ENCODE measurements at places on chromosomes 11 and 22.
A peak's percentile ranks its signal among the peaks of the same experiment; 100 is the strongest.

GRCh38 chr11:65640483-65641296 lies 2.8 kb downstream of the SIPA1 start:
- DNase-seq: no peak

DNA sequence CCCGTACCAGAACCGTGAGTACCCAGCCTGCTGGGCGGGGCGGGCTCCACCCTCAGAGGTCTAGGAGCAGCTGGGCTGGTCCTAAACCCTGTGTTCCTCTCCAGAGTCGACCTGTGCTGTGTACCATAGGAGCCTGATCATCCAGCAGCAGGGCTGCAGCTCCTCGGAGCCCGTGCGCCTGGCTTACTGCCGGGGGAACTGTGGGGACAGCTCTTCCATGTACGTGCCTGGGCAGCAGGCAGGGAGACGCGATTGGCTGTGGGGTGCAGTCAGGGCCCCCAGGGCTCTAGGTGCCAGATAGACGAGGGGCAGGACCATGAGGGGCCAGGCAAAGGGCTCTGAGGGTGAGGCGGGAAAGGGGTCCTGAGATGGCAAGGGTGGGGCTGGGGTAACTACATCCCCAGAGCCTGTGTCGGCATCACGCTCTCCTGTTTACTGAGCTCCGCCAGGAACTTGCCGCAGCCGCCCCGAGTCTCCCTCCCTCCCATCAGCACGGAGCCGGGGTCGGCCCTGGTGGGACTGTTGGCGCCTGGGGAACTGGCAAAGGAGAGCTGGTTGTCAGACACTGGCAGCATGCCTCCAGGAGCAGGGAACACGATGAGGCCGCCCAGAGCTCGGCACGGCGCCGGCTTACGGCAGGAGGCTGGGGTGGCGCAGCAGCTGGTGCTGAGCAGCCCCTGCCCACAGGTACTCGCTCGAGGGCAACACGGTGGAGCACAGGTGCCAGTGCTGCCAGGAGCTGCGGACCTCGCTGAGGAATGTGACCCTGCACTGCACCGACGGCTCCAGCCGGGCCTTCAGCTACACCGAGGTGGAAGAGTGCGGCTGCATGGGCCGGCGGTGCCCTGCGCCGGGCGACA lies 22.9 kb upstream of the MUC5B start:
- DNase-seq: no peak

DNA sequence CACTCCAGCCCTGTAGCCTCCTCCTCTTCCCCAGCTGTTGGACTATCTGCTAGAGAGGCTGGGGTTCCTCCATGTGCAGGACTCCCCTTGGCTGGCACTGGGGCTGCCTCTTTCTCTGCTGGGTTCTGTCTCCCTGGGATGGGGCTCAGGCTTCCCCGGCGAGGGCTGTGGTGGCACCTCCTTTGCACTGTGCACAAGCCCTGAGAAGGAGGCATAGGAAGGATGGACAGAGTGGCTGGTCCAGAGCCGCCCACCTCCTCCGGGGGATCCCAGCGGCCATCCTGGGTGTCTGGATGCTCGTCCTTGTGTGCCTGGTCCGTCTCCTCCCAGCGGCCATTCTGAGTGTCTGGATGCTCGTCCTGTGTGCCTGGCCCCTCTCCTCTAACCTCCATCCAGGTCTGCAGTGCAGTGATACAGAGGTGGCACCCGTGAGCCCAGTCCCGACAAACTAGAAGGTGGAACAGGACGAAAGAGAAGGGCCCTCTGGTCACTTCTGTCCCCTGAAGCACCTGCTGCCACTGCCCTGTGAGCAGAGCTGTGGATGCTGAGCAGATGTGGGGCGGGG lies 633.7 kb downstream of the BRD1 start:
- no peak for DNase-seq

DNA sequence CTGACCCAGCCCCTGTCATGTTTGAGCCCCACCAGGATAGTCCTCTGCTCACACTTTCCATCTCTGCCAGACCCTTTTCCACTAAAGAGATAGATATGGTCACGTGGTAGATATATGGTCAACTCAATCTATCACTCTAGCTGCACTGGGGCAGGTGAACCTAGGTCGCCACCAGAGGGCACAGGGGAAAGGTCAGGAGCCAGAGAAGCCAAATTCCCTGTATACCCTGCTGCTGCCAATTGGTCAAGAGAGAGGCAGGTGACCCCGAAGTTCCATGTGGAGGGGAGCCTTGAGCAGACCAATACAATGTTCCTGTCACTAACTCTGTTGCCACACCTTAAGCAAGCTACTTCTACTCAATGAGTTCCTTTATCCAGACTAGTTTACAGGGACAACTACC lies 101.1 kb upstream of the GALNT18 start:
- DNase-seq: no peak

- DNase-seq: no peak
Observed at GRCh38 chr11:112025707-112026106, 499 bp downstream of the DLAT start.

DNA sequence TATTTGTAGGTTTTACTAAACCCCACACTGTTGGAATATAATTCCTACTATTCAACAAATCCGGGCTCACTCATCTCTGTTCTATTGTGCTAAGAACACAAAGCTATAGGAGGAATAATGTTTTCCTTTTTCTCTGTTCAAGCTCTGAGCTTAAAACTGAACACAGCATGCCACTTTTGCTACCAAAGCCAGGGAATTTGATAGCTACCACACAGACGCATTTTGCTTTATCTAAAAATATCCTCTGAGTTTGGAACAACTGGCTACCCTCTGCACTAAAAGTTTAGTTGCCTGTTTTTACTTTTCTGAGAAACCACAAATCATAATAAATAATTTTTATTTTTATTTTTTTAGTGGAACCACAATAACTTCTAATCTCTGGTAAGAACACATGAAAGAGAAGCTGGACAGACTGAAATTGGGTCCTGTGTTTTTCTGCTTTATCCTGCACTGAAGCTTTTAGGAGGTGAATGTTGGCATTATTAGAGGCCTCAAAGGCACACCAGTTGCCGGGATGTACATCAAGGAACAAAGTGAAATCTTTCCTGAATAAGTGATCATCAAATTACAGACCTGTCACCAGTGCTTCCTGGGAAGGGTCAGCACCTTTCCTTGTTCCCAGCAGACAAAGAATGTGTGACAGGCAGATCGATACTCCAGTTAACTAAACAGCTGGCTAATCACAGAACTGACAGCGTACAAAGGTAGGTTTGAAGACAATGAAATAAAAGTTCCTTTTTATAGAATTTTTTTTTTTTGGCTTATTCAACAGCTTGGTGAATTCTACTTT lies 523.2 kb upstream of the TENM4 start:
- no peak for DNase-seq

DNA sequence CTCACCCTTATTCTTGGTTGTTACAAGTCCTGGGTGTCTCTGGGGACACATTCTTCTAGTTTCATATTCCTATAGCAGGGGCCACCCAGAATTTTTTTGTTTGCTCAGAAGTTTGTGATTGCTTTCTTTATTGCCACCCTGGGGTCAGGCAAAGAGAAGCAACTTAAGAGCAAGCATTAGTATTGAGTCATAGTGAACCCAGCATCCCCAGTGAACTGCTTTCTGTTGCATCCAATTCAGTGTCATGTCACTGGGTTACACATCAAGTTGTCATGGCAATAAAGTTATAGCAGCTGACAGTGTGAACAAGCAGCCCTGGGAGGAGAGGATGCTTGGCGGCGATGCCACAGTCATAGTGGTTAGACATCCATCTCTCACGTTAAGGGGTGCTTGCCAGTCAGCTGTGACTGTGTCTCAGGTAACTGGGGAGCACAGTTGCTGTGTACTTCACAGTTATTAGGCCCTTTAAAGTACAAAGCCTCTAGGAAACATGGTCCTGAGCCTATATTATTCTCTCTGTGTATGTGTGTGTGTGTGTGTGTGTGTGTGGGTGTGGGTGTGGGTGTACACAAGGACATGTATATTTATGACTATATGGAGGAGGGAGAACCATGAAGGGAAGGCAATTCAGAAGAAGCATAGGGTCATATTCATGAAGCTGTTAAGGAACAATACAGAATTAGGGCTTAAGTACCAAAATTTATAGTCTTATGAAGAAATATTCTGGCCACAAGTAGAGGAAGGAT lies 52.5 kb downstream of the TRIM44 start:
- DNase-seq: peak; percentile 4

DNA sequence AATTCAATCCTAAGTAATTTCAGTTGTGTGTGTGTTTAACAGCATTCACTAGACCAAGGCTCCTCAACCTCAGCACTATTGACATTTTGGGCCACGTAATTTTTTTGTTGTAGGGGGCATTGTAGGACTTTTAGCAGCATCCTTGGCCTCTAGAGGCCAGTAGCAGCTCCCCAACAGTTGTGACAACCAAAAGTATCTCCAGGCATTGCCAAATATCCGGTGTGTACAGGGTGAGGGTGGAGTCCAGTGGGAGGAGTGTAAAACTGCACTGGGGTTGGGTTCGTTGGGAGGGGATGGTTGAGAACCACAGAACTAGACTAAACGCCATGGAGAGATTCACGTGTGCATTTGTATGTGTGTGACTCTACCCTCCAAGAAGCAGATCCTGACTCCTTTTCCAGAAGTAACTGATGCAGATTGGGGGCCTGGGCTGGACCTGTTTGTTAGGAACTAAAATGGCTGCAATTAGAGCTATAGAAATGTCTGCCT lies 5.9 kb upstream of the PHF21A start:
- peak; percentile 38 for DNase-seq

All from stimulated activated CD8-positive, alpha-beta memory T cell treated with anti-CD3 and anti-CD28 coated beads, Interleukin-15, amount 100 ng/mL, for 48 hours (primary cell).